ENCODE measurements at places on chromosomes 5 and 9.

DNA sequence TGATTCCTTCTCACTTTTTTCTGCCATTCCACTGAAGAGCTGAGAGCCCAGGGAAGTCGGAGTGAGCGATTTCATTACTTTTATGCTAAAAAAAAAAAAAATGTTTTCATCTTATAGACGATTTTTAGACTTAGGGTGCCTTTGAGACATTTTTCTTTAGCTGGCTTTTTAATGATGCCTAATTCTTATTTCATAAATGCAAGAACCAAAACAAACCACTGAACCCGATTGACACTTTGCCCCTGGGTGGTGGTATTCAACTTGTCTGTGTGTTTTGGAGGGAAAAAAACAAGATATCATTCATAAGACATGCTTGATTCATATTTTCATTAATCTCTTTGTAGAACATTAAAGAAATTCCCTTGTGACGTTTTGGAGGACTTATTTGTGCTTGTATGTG is 2.4 kb downstream of the TLE4 start:
- no peak for DNase-seq

DNA sequence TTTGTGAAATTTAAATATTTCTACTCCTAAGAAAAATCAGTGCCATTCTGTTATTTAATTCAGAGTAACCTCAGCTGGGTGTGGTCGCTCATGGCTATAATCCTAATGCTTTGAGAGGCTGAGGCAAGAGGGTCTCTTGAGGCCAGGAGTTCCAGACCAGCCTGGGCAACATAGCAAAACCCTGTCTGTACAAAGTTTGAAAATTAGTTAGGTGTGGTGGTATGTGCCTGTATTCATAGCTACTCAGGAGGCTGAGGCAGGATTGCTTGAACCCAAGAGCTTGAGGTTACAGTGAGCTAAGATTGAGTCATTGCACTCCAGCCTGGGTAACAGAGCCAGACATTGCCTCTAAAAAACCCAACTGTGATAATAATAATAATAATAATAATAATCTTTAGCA is 44.8 kb upstream of the CNTLN start:
- no peak for DNase-seq

GRCh38 chr5:81608976-81609375 is 141.9 kb downstream of the SSBP2 start:
- DNase-seq, result no peak

- DNase-seq, result no peak
These were observed 18.3 kb upstream of the TCOF1 start for GRCh38 chr5:150339165-150339564.

DNA sequence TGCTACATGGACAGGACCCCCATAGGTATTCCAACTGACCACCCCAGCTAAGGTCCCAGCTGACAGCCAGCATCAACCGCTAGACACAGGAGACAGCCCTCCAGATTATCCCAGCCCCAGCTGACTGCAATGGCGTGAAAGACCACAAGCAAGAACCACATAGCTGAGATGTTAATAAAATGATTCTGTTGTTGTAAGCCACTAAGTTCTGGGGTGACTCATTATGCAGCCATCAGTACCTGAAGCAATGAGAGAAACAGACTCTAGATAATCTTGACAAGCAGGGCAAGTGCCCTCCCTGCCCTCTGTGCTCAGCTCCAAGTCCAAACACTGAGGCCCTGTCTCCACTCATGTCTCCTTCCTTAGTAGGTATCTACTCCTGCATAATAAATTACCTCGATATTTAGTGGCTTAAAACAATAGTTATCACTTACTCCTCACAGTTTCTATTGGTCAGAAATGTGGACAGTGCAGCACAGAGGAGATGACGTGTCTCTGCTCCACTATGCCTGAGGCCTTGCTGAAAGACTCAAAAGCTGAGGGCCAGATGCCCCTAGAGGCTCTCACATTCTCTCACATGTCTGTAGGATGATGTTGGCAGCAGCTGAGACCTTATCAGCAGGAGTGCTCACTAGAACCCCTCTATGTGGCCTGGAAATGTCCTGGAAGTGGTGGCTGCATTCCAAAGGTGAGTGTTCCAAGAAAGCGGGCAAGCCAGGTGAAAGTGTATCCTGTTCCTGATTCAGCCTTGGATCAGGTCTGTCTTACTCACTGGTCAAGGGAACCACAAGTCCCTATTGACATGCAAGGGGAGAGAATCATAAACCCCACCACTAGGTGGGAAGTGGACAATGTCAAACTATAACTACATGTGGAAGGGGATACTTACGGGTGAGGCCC is 2.5 kb downstream of the MGAT1 start:
- DNase-seq, result peak; percentile 83

DNA sequence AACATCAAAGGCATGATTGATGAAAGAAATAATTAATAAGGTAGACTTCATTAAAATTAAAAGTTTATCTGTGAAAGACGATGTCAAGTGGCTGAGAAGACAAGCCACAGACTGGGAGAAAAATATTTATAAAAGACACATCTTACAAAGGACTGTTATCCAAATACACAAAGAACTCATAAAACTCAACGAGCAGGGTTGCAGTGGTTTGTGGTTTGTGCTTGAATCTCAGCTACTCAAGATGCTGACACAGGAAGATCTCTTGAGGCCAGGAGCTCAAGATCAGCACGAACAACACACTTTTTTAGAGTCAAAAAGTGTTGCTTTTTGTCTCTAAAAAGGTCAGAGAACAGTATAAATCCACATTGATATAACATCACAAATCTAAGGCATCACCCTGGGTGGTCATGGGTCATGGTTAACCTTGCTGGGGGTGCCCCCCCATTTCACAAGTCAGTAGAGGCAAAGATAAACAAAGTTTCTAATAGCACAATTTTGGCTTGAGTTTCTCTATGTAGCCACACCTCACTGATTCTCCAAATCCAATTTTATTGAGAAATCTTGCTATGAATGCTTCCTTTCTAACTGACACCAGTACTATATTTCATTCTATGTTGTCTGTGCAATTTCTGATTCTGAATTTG is 342.9 kb upstream of the RPS23 start:
- peak; percentile 59 for DNase-seq

- no peak for DNase-seq
These were observed 53.7 kb downstream of the HMCN2 start for GRCh38 chr9:130319300-130319699.

GRCh38 chr5:146042628-146043279 is 62.6 kb downstream of the PLAC8L1 start:
- peak; percentile 78 for DNase-seq

DNA sequence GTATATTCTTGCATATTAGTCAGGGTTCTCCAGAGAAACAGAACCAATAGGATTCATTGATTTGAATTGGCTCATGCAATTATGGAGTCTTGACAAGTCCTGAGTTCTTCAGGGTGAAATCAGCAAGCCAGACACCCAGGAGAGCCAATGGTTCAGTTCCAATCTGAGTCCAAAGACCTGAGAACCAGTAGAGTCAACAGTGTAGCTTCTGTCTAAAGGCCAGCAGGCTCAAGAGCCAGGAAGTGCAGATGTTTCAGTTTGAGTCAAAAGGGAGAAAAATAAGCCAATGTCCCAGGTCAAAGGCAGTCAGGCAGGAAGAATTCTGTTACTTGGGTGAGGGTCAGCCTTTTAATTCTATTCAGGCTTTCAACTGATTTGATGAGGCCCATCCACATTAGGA is 37.8 kb upstream of the ANKRD34B start:
- no peak for DNase-seq

DNA sequence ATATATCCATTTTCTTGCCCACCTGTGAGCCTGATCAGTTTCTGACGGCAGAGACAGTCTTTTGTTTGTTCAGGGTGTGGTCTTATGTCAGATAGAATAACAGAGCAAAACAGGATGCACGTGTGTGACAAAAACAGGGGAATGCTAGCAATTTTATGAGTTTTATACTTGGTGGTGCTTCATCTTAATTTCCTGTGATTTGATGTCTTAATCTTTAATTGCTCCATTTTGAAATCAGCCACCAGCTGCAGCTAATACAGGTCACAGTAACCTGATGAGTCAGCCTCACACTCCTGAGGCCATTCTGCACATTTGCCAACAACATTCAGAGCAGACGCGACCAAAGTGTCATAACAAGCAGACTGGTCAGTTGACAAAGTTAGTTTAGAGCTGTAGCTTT is 42.3 kb upstream of the JMY start:
- DNase-seq, result peak; percentile 37

DNA sequence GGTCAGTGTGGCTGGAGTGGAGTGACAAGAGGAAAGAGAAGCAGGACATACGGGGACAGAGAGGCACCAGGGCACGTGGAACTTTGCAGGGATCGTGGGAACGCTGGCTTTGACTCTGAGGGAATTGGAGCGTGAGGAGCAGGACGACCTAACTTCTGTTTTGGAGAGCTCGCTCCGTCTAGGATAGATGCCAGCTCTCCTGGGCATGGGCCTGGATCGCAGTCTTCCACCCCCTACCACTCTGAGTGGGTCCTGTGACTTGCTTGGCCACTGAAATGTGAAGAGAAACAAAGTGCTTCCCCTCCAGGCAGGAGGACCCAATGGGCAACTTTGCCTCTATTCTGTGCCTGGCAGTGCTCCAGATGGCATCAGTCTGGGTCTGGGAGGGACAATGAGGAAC is 8.7 kb upstream of the SH3PXD2B start:
- no peak for DNase-seq

DNA sequence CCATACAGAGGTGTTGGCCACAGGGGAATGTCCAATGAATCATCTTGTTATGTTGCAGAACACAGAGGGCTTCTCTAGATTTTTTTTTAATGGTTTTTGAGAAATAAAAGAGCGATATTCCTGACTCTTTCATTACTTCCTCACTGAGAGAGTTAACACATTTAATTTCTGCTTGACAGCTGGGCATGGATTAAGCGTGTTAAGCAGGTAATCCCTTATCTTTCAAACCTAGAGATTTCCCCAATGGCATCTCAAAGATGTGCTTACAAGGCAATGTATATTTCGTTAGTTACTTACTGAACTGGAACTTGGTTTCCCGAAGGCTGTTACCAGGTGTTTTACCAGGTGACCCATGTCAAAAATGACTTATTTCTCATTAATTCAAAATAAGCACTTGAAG is 21.8 kb upstream of the ADCY2 start:
- DNase-seq, result no peak

DNA sequence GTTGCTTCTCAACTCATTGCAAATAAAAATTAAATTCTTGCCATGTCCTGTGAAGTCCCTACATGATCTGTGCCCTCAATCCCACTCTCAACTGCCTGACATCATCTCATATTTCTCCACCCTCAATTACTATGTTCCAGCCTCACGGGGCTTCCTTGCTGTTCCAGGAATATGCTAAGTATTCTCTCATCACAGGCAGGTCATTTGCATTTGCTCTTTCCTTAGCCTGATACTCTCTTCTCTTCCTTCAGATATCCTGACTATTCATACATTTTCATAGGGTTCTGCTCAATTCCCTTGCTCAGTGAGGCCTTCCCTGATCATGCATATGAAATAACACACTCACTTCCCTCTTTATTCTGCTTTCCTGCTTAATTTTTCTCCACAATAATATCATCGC is 135.1 kb upstream of the DAB2 start:
- DNase-seq, result no peak

GRCh38 chr5:116370149-116370548 is 204.5 kb downstream of the SEMA6A start:
- DNase-seq, result peak; percentile 25

DNA sequence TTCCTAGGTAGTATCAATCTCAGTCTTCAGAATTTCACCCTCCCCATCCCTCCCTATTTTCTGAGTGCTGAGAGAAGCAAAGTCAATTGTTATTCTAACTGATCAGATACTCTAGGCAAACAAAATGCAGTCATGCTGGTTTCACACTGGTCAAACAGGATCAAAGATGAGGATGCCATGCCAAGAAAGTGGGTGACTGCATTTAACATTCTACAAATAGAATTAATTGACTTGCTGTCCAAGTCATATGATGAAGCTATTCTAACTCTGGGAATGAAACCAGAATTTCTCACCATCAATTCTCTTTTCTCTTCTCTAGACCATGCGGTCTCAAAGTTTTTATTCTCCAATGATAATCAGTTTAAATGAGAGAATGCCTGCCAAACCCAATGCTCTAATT is 112.5 kb downstream of the CTNND2 start:
- DNase-seq, result peak; percentile 79

DNA sequence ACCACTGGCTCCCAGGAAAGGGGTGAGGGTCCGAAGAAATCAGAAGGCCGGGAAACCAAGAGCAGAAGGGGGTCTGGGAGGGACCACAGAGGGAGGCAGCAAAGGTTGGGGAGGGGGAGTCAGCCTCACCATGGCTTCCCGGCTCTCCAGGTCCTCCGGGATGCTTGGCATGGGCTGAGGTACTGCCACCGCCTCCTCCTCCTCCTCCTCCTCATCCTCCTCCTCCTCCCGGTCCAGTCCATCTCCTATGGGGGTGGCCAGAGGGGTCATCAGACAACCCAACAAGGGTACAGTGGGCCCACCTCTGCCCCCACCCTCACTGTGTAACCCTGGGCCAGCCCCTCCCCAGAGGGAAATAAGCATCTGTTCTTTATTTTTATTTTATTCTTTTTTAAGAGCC is 17.5 kb downstream of the GOLGA2 start:
- no peak for DNase-seq

- peak; percentile 45 for DNase-seq
These were observed 223.4 kb downstream of the DOCK8 start for GRCh38 chr9:438066-438465.

DNA sequence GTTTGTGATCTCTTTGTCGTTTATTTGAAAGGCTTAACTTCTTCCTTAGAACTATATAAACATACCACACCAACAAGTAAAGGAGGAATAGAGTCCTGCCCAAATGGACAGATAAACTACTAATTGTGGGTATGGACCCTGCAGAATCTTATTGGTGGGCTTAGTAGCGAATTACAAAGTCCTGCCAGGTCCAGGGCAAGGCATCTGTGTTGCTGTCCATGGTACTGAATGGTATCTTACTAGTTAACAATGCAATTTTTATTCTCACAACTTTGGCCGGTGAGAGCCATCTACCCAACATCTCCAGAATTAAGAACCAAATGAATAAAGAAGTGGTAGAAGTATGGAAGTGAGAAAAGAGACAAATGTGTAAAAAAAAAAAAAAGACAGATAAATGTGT is 1782.4 kb upstream of the WWC1 start:
- DNase-seq, result peak; percentile 62
